ENCODE measurements at places on chromosomes 3 and 15.

GRCh38 chr15:90872486-90873184, 4.2 kb downstream of the FURIN start:
- no peak for DNase-seq

DNA sequence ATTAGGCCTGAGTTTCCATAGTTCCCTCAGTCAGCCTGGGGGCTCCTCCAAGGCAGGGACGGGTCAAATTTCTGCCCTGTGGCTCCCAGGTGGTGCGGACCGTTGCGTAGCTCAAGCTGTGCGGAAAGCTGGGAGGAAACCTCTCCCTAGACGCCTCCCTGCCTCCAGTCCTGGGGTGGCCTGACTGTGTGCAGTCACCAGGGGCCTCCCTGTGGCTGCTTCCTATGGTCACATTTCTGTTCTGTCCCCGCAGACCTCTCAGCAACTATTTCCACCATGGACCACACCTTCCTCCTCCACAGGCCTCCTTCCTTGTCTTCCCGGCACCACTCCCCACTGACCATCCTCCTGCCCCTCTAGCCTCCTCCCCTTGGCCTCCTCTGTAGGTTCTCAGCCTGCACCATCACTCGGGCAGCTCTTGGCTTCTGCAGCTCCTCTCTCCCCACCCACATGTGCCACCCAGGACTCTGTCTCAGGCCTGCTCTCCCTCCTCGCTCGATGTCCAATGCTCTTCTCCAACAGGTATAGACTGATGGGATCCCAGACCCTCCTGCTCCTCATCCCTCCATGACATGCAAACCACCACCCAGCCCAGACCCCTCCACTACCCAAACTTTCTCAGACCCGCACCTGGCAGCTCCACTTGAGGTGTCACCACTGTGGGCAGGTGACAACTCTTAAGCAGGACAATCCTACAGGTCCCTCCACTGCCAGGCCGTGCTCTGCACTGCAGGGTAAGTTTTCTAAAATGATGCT, 26.9 kb upstream of the SEC13 start:
- DNase-seq, result no peak

- no peak for DNase-seq
Observed at GRCh38 chr3:188772886-188773285, 398.9 kb upstream of the TPRG1 start.

- DNase-seq, result peak; percentile 50
Observed at GRCh38 chr15:50906954-50907600, 1.4 kb upstream of the AP4E1 start.

DNA sequence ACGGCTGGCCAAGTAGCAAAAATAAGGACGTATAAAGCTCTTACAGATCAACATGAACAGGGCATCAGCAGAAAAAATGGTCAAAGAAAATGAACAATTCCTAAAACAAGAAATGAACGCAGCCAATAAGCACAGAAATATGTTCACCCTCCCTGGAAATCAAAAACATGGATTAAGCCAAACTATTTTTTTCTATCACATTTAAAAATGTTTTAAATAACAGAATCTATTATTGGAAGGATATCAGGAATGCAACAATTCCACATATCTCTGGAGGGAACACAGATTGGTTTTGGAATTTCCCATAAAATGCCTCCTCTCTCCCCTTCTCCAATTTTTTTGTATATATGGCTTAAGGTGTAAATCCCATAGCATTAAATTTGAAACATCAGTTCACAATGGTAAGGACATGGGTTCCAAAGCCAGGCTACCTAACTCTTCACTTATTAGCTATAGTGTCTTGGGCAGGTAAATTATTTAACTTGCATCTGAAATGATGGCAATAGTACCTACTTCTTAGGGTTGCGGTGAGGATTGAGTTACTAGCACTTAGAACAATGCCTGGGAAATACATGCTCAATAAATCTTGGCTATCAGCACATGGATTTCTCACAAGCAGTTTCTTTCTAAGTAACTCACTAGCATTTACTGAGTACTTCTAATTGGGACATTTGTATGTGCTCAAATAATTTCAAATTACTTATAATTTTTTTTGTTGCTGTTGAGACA, 10.1 kb downstream of the UACA start:
- no peak for DNase-seq

DNA sequence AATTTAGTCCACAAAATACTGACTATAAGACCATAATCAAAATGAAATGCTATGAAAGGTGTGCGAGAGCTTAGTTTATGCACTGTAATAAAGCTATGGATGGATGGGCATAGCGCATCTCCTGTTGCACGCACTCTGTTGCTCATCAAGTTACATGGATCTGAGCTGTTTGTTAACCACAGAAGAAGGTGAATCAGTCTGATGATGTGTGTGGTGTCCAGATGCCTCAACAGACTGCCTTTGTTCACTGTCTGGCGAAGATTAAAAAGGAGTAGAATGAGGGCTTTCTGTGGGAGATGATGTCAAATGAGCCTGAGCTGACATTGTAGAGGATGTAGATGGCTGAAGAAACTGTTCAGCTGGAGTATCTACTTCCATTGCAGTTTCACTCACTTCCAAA, 36.1 kb downstream of the NSMCE3 start:
- DNase-seq, result no peak

DNA sequence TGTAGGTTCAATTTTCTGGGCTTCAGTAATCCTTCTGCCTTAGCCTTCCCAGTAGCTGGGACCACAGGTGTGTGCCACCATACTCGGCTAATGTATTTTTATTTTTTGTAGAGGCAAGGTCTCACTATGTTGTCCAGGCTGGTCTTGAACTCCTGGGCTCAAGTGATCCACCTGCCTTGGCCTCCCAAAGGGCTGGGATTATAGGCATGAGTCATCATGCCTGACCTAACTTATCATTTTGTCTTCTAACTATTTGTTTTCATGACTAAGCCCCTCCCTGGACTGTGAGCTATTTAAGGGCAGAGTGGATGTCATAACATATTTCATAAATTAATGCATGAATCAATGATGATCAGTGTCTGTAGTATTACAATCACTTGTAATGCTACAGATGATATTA, 56.1 kb upstream of the PIAS1 start:
- no peak for DNase-seq

DNA sequence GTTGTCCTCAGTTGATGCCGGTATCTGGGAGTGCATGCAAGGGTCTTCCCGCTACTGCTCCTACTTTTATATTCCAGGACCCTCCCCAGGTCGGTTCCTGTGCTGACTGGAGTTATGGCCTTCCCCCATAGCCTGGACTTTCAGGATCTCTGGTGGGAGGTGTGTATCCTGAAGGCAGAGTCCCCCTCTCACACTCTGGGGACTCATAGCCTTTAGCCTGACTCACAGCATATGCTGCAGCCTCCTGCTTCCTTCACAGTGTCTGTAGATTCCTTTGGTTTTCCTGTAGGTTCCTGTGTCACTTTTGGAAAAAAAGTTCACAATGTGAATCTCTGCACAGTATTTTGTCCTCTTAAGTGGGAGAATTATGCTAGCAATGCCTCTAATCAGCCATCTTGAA, 180.6 kb upstream of the RBMS3 start:
- no peak for DNase-seq

DNA sequence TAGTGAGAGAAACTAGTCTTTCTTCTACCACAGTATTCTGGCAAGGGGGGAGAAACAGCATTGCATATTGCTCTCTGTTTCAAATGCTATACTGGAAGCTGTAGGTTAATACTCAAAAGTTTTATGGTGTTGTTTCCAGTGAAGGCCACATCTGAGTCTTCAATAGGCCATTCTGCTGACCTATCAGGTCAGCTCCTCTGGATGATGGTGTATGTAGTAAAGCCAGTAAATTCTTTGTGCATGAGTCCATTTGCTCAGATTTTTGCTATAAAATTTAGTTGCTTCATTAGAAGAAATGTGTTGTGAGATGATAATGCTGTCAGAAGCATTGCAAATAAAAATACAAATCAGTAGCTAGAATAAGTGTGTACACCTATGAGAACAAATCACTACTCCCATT, 64.9 kb upstream of the RBMS3 start:
- no peak for DNase-seq

GRCh38 chr3:160098261-160098908, 109.8 kb downstream of the IL12A start:
- no peak for DNase-seq

- DNase-seq, result no peak
Observed at GRCh38 chr3:115789481-115789880, 166.2 kb downstream of the GAP43 start.

DNA sequence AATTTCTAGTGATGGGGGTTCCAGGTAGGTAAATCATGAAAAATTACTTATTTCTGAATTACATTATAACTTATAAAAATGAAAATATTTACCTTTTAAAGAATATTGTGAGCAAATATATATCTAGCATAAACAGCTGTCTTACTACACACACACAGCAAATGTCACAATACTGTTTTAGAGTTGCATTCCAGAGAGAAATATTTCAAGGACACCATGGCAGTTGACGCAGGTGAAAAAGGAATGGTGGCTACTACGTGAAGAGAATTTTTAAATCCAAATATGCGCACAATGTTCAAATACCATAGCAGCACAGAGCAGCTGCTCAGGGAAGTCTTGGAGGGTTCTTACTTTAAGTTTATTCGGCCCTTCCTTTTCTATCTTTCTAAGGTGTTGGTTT, 356.2 kb downstream of the CGGBP1 start:
- no peak for DNase-seq

DNA sequence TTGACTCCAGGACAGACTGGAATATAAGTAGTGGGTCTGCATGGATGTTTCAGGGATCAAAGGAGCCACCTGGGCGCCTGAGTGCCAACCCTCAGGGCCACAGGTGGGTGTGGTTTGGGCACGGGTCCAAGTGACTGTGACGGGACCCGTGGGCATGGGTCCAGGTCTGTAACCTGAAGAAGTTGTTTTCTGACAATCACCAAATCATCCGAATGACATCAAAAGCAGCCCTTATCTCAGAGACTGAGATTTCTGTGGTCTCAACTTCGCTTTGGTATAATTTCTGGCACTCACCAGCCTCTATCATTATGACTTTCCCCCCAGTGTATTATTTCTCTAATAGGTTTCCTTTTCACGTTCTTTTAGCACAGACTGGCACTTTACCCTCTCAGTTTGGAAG, 24.4 kb downstream of the RLBP1 start:
- DNase-seq, result no peak

DNA sequence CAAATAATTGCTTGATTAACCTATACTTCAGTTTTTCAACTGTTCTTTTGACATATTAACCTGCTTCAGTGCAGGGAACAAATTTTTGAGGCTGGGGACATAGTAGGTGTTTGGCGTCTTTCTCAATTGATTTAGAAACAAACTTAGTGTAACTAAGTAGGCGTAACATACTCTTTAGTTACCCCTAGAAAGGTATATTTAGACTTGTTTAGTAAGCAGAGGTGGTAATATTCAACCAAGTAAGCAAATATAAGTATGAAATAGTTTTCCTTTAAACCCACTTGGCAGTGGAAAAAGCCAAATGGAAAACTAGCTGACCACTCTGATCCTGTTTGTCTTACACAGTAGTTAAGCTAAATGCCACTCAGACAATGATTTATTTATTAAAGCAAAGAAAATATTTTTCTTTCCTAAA, 113.2 kb downstream of the MBNL1 start:
- DNase-seq, result no peak

DNA sequence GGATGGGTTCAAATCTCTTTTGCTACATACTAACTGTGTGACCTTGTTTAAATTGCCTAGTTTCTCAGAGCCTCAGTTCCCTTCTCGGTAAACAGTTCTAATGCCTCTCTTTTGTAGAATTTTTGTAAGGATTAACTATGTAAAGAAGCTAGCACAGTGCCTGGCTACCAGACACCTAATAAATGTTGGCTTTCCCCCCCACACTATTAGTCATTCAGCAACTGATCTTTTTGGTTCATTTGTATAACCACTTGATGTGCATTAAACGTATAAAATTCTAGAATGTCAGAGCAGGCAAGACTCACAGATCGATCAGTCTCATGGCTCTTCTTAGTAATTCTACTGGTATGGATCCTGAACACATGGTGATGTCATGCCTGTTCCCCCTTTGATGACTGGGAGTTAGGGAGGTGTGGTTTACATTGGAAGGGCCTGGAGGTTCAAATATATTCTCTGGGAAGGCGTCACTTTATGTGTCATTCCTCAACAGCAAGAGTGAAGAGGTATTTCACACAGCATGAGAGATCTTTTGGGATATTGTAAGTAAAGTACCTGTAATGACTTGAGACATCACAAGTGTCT, 6.5 kb downstream of the TAGLN3 start:
- no peak for DNase-seq

DNA sequence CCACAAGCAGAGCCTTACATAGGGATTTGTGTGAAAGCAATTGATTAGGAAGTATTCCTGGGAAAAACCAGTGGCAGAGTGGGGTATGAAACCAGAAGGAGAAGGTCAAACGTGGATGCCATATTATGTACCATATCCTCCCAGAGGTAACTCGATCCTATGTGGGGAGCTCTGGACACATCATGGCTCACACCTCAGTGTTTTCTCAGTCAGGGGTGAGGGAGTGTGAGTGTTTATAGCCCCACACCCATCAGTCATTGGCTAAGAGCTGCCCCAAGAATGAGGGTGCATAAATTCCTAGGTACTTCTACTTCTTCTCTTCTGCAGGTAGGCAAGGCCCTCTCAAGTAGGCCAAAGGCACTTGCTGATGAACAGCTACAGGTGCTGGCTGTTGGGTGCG, 28.2 kb upstream of the PDZRN3 start:
- no peak for DNase-seq

DNA sequence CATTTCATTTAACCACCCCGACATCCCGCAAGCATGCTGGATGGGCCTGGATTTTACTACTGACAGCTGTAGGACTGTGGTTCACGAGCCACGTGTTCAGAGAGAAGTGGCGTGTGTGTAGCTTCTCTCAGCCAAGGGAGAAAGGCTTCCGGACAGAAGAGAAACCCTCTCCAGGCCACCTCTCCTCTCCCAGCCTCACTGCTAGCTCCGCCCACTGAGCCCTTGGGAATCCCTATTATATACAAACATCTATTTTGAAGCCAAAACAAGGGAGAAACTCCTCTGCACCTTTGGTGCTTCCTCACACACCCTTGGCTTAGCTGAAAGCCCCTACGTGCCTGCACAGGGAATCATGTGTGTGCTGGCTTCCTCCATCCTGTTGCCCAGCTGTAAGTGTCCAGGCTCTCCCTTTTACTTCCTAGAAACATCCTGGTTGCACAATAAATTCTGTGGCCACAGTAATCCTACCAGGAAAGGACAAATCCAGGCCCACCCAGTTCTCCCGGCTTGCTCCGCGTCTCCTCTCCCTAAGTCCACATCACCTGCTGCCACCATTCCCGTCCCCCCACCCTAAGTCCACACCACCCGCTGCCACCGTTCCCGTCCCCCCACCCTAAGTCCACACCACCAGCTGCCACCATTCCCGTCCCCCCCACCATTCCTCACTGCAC, 30.5 kb downstream of the PCSK6 start:
- DNase-seq, result no peak

DNA sequence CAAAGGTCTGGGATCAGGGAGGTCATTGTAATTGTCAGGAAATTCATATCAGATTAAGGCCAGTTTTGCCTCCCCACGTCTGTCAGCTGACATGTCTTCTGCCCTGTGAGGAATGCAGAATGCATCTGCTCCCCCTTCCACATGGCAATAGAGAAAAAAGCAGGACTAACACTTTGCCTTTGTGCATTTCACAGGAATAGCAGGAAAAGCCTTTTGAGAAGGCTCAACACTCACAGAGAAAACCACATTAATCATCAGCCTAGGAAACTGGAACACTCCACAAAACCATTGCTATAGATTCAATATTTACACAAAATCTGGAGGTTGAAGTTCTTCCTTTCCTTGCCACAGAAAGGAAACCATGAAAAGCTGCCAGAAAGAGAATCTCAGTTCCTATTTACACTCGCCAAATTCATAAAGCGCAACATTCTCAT, 165.2 kb upstream of the HES1 start:
- no peak for DNase-seq

- DNase-seq, result no peak
Observed at GRCh38 chr15:29379647-29380046, 110.0 kb upstream of the NSMCE3 start.

- DNase-seq, result no peak
Observed at GRCh38 chr15:91824256-91824655, 29.3 kb upstream of the SLCO3A1 start.
